ENCODE measurements at places on chromosomes 6 and 20.

DNA sequence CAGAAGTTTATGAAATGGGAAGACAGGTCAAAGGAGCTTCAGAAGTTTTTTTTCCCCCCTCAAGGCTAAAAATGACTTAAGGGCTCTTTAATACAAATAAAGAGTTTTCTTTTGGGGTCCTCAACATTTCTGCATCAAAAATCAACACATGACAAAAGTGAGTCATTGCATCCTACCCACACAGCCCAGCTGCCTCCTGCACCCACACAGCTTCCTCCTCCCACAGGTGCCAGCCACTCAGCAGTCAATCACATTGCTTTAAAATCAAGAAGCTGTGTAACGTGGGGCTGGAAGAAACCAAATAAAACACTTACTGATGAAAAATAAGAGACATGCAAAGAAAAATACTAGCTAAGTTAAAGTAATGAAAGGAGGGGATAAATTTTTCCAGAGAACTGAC is 68.5 kb downstream of the MAP3K5 start:
- no peak for DNase-seq

GRCh38 chr20:920311-920710 is 4.2 kb upstream of the ANGPT4 start:
- no peak for DNase-seq

GRCh38 chr6:26304797-26305640 is 60.0 kb upstream of the BTN3A2 start:
- no peak for DNase-seq

DNA sequence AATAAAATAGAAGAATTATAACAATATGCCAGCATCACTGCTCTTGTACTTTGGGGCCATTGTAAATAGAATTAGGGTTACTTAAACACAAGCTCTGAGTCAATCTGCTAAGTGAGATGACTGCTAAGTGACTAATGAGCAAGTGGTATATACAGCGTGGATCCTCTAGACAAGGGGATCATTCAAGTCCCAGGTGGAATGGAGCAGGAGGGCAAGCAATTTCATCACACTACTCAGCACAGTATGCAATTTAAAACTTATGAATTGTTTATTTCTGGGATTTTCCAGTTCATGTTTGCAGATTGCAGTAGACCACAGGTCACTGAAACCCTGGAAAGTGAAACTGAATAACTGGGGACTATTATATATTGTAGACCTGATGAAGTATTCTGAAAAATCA is 235.3 kb downstream of the BTBD3 start:
- DNase-seq = no peak

DNA sequence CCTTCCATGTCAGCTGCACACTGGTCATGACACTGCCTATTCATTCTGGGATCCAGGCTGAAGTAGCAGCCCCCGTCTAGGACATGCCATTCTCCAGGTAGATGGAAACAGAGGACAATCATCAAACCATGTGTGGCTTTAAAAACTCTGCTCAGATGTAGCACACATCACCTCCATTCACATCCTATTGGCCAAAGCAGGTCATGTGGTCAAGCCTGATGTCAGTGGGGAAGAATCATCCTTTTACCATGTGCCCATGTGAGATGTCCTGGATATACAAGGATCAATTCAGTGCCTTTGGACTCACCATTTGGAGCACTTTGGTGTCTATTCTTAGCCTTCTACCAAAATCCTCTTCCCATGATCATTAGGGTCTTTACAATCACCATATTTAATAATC is 99.5 kb downstream of the CDC5L start:
- DNase-seq = no peak

DNA sequence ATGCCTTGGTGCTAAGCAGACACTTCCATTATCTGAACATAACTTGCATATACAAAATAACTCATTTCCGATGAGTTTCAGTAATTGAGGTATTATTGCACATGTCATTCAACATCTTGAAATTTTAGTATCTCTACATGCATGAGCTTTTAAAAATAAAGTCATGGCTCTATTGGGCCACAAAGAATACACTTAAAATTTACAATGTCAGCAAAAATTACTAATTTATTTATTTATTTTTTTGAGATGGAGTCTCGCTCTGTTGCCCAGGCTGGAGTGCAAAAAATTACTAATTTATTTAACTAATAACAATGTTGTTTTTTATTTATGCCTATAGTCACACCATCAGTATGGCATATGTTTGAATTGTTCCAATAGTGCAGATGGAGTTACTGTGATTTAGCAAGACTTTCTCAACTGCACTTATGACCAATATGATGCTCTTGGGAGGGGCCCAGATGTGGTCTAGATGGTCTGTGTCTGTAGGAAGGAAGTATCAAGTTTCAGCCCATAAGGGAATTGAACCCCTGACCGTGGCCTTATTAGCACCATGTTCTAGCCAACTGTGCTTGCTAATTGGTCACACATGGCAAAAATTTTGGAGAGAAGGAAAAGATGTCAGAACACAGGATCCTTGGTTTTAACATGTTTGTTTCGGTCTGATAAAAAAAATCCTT is 370.7 kb upstream of the TSHZ2 start:
- DNase-seq = no peak

DNA sequence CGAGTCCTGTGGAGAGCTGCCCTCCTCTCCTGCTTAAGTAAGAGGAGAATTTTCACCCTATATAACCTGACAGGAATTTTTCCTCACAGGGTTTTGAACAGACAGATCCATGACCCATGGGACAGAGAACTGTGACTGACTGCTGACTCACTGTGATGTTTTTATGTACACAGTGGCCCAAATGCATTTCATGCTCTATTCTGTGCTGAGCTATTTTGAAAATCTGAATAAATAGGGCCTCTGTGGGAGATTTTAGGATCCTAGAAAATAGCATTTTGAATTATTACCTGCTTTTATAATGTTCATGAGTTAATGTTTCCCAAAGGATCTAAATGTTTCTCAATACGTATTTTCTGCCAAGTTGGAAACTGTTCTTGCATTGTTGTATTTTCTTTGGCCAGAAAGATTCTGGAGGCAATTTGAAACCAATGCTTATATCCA is 577.4 kb downstream of the HTR1B start:
- DNase-seq = no peak

DNA sequence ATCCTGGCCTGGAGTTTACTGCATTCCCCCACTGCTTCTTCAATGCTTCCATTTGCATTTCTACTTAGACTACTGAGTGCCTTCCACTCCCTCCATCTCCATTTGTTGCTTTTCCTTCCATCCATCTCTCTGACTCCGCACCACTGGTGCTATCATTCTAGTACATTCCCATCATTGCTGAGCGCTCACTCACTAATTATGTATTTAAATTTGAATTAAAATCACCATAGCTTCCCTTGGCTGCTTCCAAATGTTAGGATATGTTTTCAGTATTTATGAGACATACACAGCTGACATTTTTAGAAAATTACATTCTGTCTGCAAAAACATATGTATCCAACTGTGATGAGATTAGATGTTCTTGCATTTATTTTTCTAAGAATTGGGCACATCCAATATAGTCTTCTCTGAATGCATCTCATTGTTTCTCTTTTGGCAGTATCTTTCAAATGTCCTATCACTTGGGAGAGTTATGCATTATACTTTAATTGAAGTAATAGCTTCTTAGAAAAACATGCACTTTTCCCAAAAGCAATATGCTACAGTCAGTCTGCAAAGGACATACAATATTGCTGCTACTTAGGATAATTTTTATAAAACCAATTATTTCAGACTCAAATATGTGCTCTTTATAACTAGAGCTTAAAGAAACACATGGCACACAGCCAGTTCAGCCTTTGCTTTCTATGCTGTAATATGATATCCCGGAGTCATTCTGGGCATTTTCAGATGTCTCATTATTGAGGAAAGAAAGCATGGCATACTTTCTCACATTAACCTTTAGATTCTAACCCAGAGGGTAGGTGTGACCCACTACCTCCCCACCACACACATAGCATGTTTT is 12.1 kb upstream of the COL21A1 start:
- DNase-seq = no peak

DNA sequence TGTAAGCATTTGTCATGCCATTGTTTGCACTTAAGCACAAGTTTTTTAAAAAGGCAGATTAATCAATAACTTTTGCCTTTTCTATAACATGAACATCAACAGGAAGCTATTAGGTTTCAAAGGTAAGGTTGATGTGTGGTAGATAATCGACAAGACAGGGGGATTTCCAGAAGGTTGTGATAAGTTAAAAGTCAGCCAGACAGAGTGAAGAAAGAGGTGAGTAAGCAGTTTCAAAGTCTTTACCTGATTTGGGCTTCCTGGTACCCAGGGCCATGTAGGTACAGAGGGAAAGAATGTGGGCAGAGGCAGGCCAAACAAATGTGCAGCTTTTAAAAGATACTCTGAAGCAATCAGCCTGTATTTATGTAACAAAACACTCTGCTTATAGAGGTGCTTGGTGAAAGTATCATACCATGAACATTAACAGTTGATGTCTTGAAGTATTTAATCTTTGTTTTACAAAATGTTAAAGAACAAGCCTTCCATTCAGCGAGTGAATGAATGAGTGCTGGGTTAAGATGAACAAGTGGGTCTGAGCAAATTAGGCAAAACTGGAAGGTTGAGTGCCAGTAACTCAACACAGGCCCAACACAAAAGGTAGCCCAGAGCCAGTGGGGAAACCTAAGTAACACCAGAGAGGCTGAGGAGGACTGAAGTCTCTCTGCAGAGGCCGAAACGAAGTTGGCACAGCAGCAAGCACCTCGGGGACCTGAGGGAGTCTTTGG is 60.2 kb downstream of the LRRC1 start:
- DNase-seq = no peak

DNA sequence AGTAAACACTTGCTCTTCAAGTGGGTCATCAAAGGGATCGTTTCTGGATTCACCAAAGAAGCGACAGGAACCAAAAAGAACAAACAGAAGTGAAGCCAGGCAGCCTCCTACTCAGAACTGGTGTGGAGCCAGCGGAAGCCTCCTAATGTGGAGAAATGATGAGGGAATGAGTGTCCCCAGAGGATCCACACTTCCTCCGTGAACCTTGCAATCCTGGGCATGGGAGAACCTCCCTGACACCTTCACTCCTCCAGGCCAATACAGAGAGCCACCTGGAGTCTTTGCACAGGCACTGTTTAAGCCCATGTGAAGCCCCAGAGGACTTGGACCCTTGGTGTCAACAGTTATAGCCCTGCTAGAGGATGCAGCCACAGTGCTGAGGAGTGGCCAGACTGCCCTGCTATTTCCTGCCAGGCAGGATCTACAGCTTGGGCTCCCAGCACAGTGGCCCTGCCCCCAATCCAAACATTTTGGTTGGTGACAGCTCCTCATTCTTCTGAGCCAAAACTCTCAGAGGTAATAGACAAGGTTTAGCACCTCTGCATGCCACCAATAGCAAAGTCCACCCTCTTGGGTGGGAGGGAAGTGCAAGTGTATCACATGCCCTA is 23.2 kb upstream of the SERINC1 start:
- no peak for DNase-seq

DNA sequence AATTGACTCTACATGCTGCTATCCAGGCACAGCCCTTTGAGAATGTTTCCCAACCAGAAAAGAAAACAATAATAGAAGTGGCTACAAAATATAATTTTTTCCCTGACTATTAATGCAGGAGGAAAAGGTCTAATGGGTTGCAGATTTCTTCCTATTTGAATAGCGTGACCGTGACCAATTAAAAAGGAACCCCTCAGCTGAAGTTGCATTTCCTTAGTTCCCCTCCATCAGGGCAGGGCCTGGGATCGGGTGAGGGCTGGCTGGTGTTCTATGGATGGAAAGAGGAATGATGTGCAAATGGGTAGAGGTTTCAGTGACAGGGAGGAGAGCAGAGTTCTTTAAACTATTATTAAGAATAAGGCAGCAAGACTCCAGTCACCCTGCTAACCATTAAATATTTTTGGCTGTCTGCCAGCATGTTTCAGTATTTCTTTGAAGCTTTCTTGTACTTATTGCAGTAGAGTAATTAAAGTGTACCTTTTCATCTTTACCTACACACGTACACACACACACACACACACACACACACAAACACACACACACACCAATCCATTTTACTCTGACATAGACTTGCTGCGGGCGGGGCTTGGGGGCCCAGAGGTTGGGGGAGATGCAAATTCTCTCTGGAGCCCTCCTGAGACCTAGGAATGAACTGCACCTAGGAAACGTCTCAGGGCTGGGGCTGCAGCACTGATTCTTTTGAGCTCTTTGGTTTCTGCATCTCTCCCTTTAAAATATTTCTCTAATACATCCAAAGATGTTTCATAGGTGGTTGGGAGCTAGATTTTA is 154.8 kb upstream of the SLC35B3 start:
- DNase-seq = no peak

DNA sequence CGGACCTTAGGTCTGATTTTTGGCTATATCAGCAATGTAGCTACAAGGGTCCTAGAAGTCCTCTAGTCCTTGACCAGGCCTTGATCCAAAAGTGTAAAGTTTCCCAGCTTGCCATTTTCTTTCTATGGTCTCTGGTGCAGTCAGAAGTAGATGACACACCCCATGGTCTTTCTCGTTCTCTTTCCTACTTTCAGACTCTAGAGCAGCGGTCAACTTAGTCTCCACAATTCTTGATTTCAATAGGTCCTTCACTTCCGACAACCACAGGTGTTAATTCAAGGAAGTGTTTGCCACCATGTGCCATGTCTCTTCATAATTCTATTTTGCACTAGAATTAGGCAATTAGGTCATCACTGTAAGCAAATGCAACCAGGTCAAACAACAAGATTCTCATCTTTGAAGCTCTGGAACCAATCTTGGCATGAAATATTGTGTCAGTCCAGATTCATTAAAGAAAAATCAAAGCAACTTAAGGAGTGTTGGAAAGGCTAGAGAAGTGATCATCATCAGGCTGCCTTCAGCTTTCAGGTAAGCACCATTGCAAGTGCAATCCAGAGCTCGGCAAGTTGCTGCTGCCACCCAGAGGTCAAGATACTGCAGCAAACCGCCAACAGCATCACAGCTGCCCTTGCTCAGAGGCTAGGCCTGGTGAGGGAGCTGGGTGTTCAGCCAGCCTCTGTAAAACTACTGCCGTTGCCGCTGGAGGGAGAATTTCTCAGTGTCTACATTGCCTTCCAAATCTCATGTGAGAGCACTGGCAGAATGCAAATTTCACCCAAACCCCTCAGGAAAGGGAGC is 5.6 kb upstream of the SYNE1 start:
- no peak for DNase-seq

- DNase-seq = no peak
These were observed 108.4 kb upstream of the PTPN1 start for GRCh38 chr20:50401587-50402418.

- no peak for DNase-seq
These were observed 28.1 kb downstream of the ALDH8A1 start for GRCh38 chr6:134921721-134922261.

- peak; percentile 86 for DNase-seq
These were observed 74.0 kb downstream of the SSR1 start for GRCh38 chr6:7238900-7239589.

DNA sequence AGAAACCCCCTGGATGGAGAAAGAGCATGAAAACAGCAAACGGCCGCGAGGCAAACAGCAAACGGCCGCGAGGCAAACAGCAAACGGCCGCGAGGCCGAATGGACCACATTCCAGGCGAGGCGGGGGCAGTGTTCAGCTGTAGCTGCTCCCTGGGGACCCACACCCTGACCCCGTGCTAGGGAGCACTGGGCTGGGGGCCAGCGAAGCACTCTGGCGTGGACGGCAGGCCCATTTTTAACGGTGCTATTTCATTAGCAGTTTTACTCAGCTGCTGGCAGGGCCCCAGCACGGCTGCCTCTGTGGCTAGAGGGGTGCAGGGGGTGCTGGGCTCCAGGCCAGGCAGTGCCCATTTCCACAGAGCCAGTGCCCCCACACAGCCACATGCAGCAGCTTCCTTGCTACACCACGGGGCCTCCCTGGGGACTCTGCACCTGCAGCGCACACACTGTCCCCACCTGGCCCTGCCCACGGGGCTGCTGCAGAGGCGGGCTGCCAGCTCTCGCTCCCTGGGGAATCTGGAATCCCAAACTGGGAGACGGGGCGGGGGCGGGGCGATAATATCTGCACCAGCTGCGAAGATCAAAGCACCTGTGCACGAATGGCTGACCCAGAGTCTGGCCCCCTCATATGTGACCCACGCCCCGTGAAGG is 35.6 kb upstream of the SLCO4A1 start:
- DNase-seq = no peak

All from ascending aorta (tissue), 2 donors.